ENCODE measurements at places on chromosomes 6 and 20.

GRCh38 chr6:42690151-42690702 is 32.2 kb downstream of the PRPH2 start:
- DNase-seq, result no peak

- DNase-seq, result no peak
These were observed 28.5 kb downstream of the SF3B5 start for GRCh38 chr6:144066741-144067484.

GRCh38 chr6:13978102-13978640 is 53.4 kb downstream of the RNF182 start:
- DNase-seq, result no peak

GRCh38 chr6:43758617-43759050 is 11.4 kb upstream of the VEGFA start:
- DNase-seq, result peak; percentile 21

DNA sequence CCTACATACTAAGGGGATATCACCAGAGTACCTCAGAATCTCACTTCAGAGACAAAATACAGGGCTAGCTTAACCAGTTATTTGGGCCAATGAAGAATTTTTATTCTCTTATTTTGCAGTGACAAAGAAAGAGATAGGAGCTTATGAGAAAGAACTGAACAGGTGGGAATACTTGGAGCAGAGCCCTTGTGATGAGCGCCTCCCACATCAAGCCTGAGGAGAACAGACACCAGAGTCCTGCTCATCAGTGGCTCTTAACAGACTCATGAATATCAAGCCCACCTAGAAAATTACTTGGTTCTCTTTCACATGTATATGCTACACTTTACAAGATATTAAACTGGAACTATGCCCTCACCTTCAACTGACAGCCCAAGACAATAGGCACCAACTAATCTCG is 99.0 kb downstream of the FAXC start:
- DNase-seq, result no peak

GRCh38 chr6:149248693-149249369 is 68.7 kb upstream of the TAB2 start:
- no peak for DNase-seq

DNA sequence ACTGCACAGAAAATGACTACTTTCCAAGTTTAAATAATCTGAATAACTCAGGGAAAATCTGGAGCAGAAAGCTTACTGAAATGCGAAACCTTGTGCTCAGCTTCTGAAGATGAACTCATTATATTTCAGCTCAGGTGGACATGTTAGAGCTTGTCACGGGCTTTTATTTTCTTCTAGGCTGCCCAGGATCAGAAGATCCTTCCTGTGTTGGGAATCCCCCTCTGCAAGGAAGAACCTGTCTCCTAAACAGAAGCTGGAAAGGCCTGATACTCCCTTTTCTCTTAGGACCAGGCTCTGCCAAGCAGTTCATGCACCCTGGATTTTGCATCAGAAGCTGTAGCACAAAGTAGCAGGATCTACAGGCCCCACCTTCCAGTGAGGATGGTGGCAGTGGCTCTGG is 5.1 kb upstream of the SLC2A12 start:
- DNase-seq, result no peak

DNA sequence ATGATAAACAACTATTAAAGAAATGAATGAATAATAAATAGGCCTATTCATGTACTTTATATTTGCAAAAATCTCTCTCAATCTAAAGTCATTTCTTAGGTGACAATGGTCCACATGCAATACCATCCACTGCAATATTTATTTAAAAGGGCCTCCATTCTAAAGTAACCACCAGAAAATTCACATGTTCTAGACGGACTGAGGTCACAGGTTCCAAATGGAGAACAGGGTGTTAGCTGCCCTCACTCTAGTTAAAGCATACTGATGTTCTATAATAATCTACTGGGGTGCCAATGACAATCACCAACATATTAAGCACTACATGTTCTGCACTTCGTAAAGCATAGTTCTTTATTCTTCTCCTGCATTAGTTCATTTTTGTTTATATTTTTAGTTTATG is 1.2 kb downstream of the HBS1L start:
- DNase-seq, result no peak

DNA sequence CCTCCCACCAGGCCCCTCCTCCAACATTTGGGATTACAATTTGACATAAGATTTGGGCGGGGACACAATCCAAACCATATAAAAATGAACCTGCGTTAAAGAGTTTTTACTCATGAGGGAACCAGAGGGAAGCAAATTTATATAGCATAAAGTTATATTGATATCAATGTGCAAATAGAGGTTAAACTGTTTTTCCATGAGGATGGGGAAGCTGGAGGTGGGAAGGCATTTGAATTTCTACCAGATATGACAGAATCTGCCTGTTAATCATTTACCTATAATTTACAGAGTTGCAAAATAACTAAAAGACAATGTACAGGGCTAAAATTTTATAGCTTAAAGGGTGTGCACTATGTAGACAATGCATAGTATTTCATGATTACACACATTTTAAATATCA is 322.0 kb upstream of the FKBP1C start:
- no peak for DNase-seq

DNA sequence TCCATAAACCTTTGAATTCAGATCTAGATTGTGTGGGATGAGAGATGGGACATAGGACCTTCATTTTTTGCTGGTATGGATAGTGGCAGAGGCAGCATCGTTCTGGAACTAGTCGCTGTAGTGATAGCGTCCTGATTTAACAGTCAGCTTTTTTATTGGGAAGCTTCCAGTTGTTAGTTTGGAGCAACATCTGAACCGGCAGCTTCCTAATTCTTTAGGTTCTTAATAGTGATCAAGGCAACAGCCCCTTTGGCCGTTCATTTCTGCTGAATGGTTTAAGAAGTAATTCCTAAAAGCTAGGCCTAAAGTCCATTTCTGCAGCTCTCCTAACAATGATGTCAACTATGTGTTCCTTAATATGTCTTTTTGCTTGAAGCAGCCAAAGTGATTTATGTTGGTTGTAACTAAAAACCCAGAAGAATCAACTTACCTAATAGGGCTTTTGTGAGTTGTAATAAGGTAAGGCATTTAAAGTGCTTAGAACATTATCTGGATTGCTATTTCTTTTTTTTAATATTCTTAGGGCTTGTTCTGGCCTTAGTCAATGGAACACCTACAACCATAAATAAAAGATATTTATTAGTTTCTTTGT is 90.3 kb downstream of the SHLD1 start:
- DNase-seq, result no peak

DNA sequence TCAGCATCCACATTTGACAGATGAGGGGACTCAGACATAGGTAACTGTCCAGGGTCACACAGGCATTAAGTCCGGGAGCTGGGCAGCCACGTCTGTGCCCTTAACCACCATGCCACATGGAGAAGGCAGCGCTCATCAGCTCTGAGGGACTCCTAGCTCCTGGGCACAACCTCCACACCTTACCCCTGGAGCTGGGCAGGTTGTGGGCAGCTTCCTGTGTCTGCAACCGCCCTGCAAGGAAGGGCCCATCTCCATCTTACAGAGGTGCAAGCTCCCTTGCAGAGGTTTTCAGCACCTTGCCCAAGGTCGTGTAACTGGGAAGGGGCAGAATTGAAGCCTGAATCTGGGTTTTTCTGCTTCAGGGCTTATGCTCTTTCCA is 7.9 kb downstream of the CCDC167 start:
- no peak for DNase-seq

- no peak for DNase-seq
These were observed 70.0 kb downstream of the CNKSR3 start for GRCh38 chr6:154440422-154441043.

DNA sequence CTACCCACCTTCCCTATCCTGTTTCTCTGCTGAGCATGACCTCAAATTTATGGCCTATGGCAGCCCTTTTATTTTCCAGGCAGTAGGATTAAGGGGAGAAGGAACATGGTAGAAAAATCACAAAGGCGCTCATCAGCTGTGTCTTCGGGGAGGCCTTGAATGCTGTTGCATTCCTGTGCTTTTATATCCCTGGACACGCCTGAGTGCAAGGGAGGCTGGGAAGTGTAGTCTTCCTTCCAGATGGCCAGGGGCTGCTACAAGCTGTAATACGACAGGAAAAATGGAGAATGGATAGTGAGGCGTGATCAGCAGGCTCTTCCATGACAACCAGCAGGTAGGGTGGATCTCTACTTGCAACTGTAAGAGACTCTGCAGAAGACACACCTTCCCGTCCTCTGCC is 210.9 kb upstream of the GGTLC1 start:
- no peak for DNase-seq

DNA sequence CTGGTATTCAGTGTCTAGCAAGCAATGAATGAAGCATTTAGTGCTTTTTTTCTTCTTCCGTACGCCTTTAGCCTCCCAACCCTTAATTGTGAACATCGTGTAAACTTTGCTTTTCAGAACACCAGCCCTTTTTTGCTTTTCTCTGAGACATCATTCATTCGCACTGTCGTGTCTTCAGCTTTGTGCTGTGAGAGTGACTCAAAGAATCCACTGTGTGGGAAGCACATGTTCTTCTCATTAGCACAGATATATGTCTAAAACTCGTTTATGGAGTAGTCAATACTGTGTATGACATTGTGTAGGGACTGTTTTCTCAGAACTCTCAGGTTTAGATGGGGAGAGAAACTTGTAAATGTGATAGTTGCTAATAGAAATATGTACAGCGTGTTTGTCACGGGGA is 279.1 kb downstream of the FARS2 start:
- DNase-seq, result no peak

- no peak for DNase-seq
These were observed 29.6 kb downstream of the PTK7 start for GRCh38 chr6:43105538-43106222.

GRCh38 chr6:134041093-134041492 is 11.3 kb downstream of the SLC2A12 start:
- peak; percentile 29 for DNase-seq

- DNase-seq, result no peak
These were observed 497.4 kb upstream of the SULF2 start for GRCh38 chr20:48282591-48283228.

GRCh38 chr20:50017160-50017559 is 34.4 kb downstream of the SNAI1 start:
- DNase-seq, result no peak

DNA sequence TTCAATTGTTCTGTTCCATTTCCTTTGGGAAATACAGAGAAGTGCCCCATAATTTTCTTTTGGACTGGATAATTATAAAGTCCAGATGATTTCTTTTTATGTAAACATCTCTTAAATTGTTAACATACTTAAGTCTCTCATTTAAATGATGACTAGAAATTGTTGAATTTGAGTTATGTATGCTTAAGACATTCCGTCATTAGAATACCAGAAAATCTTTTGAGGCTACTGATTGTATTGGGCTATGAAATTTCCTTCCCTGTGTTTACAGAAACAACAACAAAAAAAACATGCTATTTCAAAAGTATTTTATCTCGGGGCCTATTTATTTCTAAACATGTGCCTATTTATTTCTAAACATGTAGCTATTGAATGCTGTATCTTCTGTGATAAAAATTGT is 125.4 kb downstream of the SH3BGRL2 start:
- no peak for DNase-seq

- no peak for DNase-seq
These were observed 261.4 kb downstream of the ZNF217 start for GRCh38 chr20:53332022-53332837.

Data from NCI-H748 treated with DMSO at 0.1 percent for 48 hours (cell line).